ENCODE measurements at places on chromosomes 3 and 15.

DNA sequence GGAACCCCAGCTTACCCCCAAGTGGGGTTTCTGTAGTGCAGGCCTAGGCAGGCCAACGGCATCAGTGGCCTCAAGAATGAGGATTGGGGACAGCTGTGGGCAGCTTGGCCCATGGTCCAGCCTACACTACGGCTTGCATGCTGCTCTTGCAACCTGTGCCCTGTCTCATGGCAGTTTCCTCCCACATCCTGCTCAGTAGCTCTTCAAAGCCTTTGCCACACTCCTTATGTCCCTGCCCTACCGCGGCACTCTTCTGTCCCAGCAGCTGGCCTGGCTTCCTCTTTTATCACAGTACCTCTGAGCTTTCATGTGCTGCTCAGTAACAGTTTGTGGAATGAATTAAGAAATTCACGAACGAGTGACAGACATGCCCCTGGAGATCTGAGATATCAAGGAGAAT is 431.0 kb downstream of the EPHB1 start:
- DNase-seq, result no peak

- DNase-seq, result peak; percentile 91
These were observed 18.1 kb downstream of the CRABP1 start for GRCh38 chr15:78358102-78358870.

- DNase-seq, result no peak
These were observed 177.5 kb downstream of the PGPEP1L start for GRCh38 chr15:98830034-98830634.

- no peak for DNase-seq
These were observed 8.7 kb downstream of the DCUN1D1 start for GRCh38 chr3:182971637-182972036.

DNA sequence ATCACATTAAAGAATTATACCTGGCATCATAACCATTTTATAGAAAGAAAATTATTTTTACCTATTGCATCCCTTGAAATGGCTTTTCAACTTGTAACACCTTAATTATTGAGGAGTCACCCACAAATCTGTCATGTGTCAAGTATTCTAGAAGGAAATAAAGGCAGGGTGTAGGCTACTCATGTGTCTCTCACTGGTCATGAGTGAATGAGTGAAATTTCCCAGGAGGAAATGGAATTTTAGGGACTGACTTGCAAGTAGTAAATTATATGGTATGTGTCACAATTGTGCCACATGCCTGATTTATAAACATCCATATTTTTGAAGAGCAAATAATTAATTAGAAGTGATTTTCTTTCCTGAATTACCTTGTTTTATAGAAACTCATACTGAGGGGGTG is 310.5 kb upstream of the ADAMTS9 start:
- DNase-seq, result no peak

GRCh38 chr15:34132881-34133280 is 31.0 kb downstream of the PGBD4 start:
- no peak for DNase-seq

- peak; percentile 65 for DNase-seq
These were observed 621.5 kb upstream of the ZNF385D start for GRCh38 chr3:22372292-22373062.

DNA sequence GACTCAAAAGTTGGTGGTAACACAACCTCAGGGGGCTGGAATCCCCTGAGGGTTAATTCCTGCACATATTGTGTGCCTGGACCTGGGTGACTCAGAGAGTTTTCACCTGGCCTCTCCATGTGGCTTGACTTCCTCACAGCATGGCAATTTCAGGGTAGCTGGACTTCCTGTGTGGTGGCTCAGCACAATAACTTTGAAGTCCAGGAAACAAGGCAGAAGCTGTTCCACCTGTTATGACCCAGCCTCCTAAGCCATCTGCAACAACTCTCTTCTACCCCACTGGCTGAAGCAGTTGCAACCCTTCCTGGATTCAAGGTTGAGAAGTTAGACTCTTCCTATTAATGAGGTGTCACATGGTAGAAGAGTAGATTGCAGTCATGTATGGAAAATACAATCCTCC is 58.4 kb downstream of the EDEM1 start:
- DNase-seq, result no peak

- DNase-seq, result no peak
These were observed 4.2 kb downstream of the HMCES start for GRCh38 chr3:129282727-129283327.

- DNase-seq, result no peak
These were observed 126.4 kb downstream of the IMPG2 start for GRCh38 chr3:101193957-101194356.

DNA sequence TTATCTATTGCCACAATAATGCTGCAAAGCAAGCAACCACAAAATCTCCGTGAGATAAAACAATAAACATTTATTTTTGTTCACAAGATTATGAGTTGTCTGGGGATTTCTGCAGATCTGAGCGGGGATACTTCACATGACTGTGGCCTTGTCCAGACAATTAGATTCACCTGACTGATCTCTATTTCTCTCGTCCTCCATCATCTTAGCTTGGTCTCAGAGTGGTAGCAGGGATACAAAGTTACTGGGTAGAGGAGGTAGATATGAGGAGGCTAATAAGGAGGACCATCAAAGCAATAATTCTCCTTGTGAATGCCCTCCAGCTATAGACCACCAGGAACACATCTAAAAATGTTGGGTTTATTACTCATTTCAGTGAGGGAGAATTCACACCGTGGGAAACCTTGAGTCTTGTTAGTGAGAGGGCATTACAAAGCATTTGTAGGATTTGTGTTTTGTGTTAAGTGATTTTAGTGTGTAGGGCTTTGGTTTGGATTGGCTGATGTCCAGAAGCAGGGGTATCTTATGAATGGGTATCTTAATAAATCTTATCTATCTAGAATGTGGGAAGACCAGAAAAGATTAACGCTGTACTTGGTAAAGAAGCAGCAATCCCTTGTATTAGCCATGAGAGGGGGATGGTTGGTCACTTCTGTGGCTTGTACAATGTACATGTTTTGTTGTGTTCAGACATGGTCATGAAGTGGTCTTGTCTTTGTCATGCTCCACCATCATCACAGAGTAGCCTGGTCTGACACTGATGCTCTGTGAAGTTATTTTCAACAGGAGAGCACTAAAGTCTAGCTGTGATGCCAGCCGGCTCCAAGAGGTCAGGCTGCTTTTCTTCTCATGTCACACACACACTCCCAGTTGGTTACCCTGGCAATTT is 287.6 kb upstream of the STT3B start:
- no peak for DNase-seq

DNA sequence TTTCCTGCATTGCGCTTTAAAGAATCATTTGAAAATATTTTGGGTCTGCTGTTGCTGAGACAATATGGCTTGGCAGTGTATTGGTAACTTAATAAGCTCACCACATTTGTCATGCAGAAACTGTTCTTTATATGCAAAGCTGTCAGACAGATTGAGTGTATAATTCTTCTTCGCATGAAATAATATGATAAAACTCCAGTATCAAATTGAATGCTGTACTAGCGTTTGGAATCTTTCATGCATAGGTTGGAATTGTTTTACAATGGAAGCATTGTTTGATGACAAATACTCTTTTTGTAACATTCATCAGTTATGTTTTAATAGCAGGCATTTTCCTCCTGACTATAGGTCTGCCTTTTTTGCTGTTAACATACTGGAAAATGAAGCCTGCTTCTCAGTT is 53.8 kb downstream of the RBMS3 start:
- DNase-seq, result peak; percentile 53

- DNase-seq, result no peak
These were observed 34.3 kb upstream of the ANKDD1A start for GRCh38 chr15:64877435-64877834.

- DNase-seq, result no peak
These were observed 70.1 kb downstream of the KLF15 start for GRCh38 chr3:126287171-126287535.

DNA sequence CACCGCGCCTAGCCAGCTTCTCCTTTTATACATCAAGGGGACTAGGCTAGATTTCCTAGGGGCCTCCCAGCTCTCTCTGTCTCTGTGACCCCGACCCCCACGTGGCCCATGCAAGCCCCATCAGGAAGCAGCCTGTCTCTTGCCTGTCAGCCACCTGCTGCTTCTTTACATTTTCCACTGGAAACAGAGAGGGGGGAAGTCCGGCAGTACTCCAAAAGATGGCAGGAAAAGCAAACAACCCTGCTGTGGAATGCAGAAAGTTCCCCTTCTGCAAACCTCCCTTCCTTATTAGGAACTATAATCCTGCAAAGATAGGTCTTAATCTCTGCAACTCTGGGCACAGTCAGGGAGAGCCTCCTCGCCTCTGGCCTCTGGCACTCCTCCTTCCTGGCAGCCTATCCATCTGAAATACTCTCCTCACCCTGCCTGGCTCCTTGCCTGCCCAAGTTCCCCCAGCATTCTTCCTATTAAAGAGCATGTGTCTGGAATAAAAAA is 47.4 kb upstream of the HACD2 start:
- peak; percentile 32 for DNase-seq

- DNase-seq, result no peak
These were observed 84.0 kb downstream of the DIPK2A start for GRCh38 chr3:144055604-144056003.

DNA sequence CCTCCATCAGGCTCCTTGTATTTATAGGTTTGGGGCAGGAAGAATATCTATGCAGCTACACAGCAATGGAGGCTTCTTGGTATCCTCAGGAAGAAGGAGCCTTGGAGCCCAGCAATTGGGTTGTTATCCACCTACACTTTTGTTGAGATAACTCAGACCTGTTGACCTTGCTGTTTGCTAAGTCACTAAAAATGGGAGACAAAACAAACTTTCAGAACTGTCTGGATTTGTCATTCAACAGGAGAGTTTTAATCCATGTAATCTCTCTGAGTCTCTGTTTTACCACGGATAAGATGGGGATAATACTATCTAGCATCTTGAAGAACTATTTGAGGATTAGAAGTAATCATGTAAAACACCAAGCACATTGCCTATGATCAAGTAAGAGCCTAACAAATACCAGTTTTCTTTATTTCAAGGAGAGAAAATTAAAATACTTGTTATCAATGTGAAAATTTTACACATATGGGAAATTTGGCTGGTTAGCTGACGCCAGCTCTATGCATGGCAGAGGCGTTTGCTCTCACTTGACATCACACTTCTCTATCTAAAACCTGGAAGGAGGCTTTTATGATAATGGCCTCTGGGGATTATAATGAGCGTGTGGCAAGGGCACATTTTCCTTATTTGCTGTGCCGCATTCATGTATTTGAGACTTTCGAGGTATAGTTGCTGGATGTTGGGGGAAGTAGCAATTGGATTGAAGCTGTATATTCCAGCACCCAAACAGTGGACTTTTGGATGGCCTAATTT is 215.6 kb downstream of the PDCD6IP start:
- peak; percentile 20 for DNase-seq

GRCh38 chr15:74174958-74175253 is 1.4 kb downstream of the ISLR start:
- DNase-seq, result no peak

GRCh38 chr3:172643506-172644179 is 67.2 kb downstream of the NCEH1 start:
- DNase-seq, result no peak

DNA sequence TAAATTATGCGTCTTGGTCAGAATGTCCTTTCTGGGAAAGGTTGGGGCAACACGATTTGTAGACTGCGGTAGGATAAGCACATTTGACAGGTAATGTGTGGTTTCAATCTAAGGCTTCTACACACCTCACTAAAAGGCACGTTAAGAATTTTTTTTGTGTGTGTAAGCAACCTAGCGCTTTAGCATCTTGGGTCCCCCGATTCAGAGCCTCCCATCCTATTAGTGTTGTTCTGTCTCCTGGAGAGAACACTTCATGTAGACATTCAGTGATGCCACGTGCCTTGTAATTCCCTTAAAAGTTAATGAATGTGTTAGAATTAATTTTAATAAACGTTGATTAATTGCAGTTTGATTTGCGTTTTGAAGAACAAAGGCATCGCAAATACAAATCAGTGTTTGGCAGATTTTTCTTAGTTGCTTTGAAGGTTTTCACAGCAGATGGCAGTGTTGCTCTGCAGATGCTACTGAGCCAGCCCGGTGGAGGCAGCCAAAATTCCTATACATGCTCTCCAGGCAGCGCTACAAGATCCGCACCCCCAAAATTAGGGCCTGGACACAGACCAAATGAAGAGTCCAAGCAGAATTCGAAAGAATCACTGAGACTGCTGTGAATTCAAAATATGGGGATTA is 63.5 kb downstream of the OTOL1 start:
- peak; percentile 85 for DNase-seq

DNA sequence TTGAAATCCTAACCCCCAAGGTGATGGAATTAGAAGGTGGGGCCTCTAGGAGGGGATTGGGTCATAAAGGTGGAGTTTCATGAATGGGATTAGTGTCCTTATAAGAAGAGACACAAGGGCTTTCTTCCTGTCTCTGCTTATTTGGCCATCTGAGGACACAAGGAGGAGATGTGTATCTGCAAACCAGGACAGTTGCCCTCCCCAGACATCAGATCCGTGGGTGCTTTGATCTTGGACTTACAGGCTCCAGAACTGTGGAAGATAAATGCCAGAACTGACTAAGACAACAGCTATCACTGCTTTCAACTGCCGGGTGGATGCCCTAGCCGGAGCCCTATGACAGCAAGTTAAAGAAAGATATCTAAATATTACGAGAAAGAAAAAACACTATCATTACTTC is 94.4 kb downstream of the CHRNA7 start:
- DNase-seq, result no peak

DNA sequence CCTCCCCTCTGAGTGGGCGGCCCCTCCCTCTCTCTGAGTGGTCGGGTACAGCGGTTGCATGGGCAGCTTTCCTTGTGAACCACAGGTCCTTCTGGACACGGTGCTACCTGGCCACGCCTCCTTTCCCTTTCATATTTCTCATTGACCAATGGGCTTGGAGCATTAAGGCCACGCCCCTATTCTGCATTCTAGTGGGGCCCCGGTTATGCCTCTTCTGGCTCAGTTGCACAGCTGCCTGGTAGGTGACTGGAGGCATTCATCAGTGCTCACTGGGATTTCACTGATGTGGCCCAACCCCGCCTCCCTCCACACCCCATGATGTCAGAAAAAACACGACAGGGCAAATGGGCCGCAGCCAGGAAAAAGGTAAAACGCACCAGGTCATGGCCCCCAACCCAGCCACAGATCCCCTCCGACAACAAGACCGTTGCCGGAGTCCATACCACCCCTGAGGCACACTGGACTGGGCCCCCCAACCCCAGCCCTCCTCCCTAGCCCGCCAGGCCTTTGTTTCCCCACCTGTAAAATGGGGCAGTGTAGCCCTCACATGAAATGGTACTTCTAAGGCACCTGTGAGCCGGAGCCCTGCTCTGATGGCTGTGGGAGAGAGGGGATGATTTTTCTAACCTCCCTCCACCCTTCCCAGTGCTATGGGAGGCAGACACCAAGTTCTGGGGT is 26.3 kb downstream of the NGRN start:
- DNase-seq, result no peak

DNA sequence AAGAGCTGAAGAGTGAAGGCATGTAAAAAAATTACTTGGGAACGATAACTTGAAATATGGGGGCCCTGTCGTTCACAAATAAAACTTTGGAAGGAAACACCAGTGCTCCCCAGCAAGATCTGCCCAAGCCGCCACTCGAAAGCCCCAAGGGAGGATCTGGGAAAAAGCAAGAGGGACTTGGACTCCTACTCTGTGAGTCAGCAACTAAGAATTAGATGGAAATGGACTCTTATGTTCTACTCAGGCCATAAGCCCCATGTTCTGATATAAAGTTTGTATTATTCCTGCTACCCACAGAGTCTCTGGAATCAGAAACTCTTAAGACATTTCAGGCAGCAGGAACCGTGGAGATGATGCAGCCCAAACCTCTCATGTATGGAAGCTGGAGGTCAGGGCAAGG is 75.7 kb downstream of the ITGB5 start:
- DNase-seq, result no peak

Data from eye (tissue), 1 donor.